CD4-positive, alpha-beta T cell treated with Interferon alpha-2 for 1 hour (primary cell): ENCODE measurements at places on chromosomes 1 and 21.

DNA sequence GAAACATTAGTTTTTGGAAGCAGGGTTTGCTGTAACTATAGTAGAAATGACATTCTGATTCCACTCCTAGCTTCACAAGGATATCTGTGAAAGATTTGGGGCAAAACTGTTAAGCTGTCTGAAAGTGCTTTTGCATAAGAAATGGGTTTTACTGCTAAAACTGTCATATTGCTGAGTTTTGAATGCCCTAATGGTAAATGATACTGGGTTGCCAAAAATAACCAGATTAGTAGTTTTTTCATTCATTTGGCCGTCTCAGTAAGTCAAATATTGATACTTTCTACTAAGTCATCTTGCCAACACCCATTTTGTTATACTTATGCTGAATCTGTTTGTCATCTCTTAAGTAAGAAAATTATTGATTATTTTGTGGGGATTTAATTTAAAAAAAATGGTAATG, 399 bp upstream of the PTPRC start:
- peak; percentile 48 for DNase-seq

DNA sequence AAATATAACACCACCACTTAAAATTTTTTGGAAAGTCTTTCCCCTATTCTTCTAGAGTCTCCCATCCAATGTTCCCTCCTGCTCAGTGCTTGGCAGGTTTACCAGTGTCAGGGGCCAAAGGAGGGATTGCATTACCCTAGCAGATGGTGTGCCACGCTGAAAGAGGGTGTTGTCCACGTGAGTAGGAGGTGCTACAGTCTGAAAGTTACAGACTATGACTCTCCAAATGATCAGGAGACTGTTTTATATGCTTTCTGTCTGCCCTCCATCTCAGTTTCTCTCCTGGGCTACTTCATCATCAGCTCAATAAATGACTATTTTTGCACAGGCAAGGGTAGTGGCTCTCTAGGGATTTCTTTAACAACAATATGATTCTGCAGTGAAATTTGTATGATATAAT, 31.3 kb upstream of the ANGPTL7 start:
- DNase-seq: no peak

GRCh38 chr1:89687254-89687653, 54.3 kb downstream of the LRRC8C start:
- DNase-seq: no peak

GRCh38 chr1:230120289-230120920, 53.4 kb downstream of the GALNT2 start:
- DNase-seq: no peak

- DNase-seq: no peak
Measured at GRCh38 chr1:231600458-231600976, 26.1 kb upstream of the DISC1 start.

- no peak for DNase-seq
Measured at GRCh38 chr1:17120962-17121837, 1.9 kb upstream of the PADI2 start.

GRCh38 chr1:26072305-26072704, 4.9 kb upstream of the TRIM63 start:
- DNase-seq: no peak

DNA sequence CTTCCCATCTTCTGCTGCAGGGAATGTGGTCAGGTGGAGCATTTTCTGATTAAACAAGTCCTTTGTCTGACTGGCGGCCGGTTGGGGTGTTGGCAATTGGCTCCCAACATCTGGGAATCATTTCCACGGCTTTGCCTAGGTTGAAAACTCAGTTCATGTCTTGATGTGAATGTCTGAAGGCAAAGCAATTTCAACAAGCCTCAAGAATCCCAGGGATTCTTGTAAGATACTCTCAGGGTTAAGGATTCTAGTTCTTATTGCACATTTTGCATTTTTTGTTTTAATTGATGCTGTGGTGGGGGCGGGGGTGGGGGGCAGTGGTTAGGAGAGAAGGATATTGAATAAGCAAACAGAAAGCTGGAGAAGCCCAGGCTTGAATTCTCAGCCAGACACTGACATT, 273.9 kb downstream of the KIF26B start:
- DNase-seq: no peak

GRCh38 chr1:107061886-107062285, 5.4 kb downstream of the PRMT6 start:
- DNase-seq: no peak
